ENCODE measurements at places on chromosomes 11 and 22. TPM values are rescaled to one million over a fixed set of nuclear protein-coding genes. Genes with fewer than 3 reads are reported as not detected.

RAB38 gene
- total RNA-seq: 50.1 TPM

GRCh38 chr11:123338997-123339752, 90.9 kb upstream of the GRAMD1B start:
- no peak for DNase-seq

SLC7A4 gene
- 3.5 TPM for total RNA-seq

TMEM132A gene
- total RNA-seq: 43.1 TPM

SLC22A12 gene
- total RNA-seq: not detected

P2RY6 gene
- total RNA-seq: 3.7 TPM

DNA sequence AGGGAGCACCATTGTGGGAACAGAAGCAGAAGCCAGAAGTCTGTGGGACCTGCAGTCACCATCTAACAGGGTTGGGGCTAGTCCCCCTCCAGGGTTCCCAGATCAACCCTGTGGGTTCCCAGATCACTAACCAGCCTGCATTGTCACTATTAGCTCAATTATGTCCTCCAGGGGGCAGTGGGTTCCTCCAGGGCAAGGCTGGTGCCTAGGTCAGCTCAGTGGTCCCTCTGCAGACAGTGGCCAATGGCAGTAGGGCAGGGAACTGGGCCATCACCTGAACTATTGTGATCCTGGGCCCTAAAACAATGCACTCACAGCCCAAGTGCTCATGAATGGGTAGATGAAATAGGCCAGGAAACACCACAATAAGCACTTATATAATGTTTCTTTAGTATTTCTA, 18.8 kb upstream of the PRSS23 start:
- DNase-seq: no peak

OR4D5 gene
- not detected for total RNA-seq
